ENCODE measurements at places on chromosomes 5 and 9.

- DNase-seq: no peak
These were observed 261.8 kb downstream of the EBF1 start for GRCh38 chr5:158837908-158838307.

DNA sequence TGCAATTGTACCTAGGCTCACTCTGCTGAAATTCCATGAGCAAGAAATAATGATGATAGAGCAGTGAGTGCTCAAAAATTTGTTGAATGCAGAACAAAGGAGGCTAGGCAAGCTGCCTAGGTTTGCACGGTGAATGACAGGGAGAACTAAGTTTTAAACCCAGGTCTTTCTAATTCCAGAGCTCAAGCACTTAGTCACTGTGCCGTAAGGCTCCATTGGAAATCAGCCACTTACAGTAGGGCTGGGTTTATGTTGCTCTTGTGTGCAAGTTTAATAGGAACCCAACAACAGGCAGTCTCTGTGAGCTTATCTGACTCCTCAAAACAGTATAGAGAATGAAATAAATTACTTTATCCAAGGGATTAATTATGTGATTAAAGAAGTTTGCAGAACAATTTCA is 147.0 kb downstream of the CSNK1G3 start:
- DNase-seq: no peak

DNA sequence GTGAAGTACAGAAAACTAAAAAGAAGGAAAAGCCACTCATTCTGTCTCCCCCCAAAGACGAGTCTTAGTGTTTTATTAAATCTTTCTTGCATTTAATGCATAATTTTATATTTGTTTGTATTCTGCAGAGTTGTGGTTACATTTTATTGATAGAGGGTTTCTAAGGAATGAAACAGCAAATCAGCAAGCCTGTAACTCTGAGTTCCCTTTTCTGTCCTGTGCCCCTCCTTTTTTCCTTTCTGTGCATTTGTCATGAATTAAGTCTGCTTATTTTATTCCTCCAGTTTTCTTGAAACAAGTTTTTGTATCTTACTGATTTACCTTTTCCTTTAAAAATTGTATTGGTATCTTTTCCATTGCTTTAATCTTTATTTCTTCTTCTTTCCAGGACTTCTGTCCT is 132.8 kb downstream of the MUSK start:
- no peak for DNase-seq

- no peak for DNase-seq
These were observed 22.8 kb downstream of the COL5A1 start for GRCh38 chr9:134664446-134664845.

- DNase-seq: no peak
These were observed 135.6 kb downstream of the TMC1 start for GRCh38 chr9:72657023-72657422.

GRCh38 chr9:8857068-8857925 is 1057.7 kb upstream of the DMAC1 start:
- no peak for DNase-seq

DNA sequence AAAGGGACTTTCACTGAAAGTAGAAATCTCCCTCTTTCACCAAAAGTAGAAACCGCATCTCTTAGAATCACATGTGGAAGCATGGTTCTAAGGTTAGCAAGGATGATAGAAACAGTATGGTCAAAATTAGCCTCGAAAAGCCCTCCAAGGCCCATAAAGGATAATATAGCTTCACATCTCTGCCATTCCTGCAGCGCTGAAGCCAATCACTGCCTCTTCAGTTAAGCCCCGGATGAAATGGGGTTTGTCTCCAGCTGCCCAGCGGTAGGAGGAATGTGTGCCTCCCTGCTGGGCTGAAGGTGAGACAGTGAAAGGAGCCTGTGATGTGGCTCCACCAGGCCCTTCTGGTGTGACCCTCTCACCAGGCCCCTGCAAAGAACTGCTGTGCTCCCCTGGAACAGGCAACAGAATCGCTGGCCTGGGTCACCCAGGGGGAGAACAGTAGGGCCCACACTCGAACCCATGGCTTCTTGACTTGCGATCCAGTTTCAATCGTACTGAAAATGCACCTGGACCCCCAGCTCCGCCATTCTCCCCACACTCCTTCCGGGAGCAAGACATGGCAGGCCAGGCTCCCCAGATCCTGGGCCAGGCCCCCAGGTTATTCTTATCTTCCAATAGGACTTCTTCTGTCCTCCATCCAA is 47.2 kb downstream of the CAMK2A start:
- DNase-seq: no peak

GRCh38 chr5:84260939-84261338 is 123.7 kb downstream of the EDIL3 start:
- no peak for DNase-seq

DNA sequence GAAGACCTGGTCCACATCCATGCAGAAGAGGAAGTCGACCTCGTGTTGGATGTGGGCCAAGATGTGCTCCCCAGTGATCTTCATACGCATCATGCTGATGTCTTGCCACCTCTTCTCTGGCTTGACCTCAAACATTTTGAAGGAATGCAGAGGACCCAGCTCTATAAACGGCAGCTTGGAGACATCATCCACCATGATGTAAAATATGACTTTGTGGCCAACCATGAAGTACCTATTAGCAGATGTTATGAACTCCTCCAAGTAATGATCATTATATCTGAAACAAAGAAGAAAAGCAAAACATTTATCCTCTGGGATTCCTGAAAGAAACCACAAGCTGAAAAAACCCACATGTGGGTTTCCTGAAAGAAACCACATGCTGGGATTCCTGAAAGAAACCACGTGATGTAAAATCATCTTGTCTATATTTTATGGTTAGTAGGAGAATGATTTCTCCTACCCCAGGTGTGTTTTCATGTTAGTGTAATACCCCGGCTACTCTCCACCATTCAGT is 52.3 kb downstream of the GGTA1 start:
- DNase-seq: no peak

DNA sequence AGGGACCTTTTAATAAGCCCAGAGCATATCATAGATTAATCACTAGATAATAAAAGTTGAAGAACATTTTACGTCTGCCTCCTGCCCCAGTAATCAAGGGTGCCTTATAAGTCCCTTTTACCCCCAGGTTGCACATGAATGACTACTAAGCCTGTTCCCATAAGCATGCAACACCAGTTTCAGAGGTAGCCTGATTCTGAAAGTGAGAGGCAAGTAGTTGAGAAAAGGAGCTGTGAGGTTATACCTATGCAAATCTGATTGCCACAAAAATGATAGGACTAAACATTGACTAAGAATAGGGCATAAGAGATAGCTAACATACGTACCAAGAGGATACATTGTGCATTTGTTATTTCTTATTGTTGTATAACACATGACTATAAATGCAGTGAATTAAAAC is 681.9 kb downstream of the ISL1 start:
- no peak for DNase-seq

DNA sequence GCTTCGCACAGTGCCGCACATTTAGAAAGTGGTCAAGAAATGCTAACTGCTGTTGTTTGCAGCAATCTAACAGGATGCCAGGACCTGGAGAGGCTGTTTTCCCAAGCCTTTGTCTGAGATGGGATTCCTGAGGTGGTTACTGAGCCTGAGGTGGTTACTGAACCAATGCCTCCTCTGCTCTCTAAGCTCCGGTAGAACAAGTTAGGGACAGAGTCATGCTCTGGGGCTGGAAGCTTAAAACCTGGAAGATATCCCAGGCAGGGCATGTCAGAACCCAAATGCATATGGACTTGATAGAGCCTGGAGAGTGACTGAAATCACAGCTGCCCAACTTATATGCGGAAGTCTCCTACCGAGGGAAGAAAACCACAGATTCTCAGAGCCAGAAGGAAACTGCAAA is 46.5 kb upstream of the FAT2 start:
- no peak for DNase-seq

DNA sequence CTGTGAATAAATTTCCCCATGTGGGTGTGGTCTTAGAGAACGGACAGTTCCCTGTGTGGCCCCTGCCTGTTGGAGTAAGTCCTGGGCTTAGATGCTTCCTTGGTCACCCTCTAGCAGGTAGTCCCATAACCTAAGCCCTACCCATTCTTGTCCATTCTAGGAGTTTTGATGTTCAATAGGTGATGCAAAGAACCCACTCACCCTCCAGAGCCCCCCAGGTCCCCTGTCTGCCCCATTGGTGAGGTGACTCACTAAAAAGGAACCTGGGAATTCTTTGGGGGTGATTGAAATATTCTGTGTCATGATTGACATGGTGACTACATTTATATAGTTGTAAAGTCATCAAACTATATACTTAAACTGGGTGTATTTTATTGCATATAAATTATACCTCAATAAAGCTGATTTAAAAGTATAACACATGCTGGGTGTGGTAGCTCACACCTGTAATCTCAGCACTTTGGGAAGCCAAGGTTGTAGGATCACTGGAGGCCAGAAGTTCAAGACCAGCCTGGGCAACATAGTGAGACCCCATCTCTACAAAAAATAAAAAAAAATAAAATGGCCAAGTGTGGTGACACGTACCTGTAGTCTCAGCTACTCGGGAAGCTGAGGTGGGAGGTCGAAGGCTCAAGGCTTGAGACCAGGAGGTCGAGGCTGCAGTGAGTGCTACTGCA is 20.8 kb upstream of the GTF3C5 start:
- no peak for DNase-seq

DNA sequence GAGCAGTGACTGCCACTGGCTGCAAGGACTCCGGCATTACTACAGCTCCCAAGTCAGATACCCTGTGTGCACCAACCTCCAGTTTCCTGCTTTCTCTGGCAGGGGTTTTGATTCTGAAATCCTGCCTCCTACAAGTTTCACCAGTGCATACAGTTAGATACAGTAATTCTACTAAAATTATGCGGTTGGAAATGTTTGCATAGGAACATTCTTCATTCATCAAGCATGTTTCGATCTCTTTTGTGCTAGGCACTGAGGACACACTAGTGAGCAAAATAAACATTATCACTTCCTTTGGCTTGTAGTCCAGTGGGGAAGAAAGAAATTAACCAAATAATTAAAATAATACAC is 152.2 kb downstream of the TMEM167A start:
- DNase-seq: no peak

GRCh38 chr9:34572092-34572491 is 17.4 kb downstream of the CNTFR start:
- no peak for DNase-seq

DNA sequence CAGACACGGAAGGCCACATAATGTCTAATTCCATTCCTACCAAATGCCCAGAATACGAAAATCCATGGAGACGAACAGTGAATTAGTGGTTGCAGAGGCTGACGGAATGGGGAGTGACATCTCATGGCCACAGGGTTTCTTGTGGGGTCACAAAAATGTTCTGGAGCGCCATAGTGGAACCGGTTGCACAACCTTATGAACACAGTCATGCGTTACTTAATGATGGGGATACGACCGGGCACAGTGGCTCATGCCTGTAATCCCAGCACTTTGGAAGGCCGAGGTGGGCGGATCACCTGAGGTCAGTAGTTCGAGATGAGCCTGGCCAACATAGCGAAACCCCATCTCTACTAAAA is 26.0 kb upstream of the TTLL11 start:
- DNase-seq: no peak

- DNase-seq: peak; percentile 17
These were observed 14.9 kb upstream of the FGFR4 start for GRCh38 chr5:177071666-177072385.

DNA sequence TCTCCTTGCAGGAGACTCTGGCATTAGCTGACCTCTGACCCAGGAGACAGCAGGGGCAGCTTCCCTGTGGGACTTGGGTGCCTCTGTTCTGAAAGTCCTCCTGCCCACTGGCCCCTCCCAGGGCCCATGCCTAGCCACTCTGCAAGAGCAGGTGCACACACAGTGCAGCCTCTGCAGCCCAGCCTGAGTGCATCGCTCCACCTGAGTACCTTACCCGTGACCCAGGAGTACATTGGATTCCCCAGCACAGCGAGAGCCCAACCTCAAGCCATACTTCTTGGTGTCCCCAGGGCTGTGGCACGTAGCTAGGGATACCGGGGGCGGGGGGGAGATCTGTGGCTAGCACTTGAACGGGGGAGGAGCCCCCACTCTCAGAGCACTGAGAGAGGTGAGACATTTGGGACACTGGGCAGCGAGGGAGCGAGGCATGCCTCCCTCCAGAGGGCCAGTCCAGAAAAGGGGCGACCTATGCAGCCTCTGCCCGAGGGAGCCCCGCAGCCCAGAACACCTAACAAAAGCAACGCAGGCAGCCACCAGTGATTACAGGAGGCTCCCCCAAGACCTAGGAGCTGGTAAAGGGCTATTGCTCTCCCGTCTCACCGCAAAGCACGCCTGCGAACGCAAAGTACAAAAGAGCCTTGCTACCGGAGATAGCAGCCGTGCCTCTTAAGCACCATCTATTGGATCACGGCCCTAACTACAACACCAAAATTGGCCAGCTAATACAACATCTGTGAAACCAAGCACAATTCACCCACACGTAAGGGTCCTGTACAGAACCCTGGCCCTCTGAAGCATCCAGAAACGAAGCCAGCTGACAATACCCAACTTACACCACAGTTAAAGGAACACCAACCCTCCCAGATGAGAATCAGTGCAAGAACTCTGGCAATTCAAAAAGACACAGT is 826 bp upstream of the PRDM9 start:
- DNase-seq: no peak

GRCh38 chr5:5373351-5373989 is 49.0 kb upstream of the ICE1 start:
- DNase-seq: no peak

DNA sequence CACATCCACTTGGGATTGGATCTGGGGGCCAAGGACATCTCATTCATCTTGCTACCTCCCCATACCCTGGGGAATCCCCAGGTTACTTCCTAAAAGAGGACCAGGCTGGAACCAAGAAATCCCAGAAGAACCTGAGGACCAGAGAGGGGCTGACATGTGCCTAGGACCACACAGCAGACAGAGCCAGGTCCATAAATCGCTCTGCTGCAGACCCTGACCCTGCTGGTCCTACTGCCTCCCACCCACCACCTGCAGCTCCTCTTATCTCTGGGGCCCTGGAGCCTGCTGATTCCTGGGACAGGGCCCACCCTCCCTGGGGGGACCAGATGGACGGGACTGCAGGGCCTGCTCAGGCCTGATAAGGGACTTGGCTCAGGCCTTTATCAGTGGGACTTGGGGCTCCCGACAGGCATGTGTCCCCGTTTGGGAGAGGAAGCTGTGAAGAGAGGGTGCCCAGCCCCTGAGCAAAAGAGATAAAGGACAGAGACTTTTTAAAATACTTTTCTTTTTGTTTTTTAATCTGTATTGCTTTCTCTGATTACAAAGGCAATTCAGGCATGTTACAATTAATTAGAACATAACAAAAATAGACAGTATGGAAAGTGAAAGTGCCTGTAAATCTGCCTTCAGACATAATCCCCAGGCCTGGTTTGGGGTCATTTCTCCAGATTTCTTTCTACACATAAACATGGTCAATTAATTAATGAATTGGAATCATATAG is 101.3 kb upstream of the LARP1 start:
- DNase-seq: no peak

GRCh38 chr5:151243564-151243963 is 9.4 kb upstream of the GM2A start:
- no peak for DNase-seq

- peak; percentile 36 for DNase-seq
These were observed 18.2 kb downstream of the S100Z start for GRCh38 chr5:76867827-76868693.

GRCh38 chr5:9670371-9670770 is 40.2 kb upstream of the TAS2R1 start:
- no peak for DNase-seq
